ENCODE measurements at places on chromosomes 11 and 22.
A peak's percentile ranks its signal among the peaks of the same experiment; 100 is the strongest.

DNA sequence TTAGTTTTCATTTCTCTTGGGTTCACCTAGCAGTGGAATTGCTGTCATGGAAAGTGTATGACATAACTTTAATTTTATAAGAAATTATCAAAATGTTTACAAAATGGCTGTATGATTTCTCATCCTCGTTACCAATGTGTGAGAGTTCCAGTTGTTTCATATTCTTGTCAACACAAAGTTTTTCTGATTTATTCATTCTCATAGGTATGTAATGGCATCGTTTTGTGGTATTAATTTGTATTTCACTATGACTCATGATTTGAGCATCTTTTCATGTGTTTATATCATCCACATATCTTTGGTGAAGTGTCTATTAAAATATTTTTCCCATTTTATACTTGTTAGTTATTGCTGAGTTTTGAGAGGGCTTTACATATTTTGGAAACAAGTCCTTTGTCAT is 5.5 kb downstream of the FAM111B start:
- DNase-seq: peak; percentile 69

GRCh38 chr11:133172349-133172748 is 360.0 kb downstream of the OPCML start:
- no peak for DNase-seq

- DNase-seq: peak; percentile 75
These were observed 103.6 kb upstream of the HSD17B12 start for GRCh38 chr11:43576803-43577521.

- no peak for DNase-seq
These were observed 53.7 kb downstream of the FBXO7 start for GRCh38 chr22:32528316-32528715.

DNA sequence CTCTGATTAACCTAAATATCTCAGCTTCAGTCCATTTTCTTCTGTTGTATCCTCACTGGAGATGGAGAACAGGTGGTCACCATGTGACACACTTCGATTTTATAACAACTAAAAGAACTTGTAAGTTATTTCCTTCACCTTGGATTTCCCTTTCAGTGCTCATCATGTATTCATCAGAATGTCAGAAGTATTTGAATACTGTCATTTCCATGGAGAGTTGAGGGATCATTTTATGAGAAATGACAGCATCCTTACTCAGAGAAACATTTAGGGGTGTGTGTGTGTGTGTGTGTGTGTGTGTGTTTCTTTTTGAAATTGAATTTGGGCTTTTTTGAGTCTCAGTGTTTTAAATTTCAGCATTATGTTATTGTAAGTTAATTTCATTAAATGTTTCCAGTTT is 205.8 kb downstream of the ARHGAP42 start:
- DNase-seq: peak; percentile 32

DNA sequence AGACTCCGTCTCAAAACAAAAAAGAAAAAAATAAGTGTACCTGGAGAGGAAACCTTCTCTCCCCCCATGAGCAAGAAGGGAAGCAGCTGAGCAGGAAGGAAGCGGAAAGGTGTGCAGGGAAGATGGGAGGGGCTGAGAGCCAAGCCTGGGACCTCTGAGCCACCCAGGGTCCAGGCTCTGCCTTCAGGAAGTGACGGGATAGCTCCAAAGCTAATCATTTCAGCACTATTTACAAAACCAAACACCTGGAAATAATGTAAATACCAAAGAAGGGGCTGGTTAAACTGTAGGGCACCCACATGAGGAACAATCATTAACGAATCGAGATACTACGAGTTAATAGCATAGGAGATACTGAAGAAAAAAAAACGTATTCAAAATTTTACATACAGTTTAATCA is 27.9 kb downstream of the ARRB1 start:
- DNase-seq: no peak

- no peak for DNase-seq
These were observed 10.4 kb upstream of the TMPRSS6 start for GRCh38 chr22:37119872-37120271.
